Astrocyte (in vitro differentiated cells and primary cell): ENCODE measurements at places on chromosomes 3 and 15.

- peak; percentile 99 for DNase-seq
These were observed 24.1 kb downstream of the SHC4 start for GRCh38 chr15:48939648-48940047.

DNA sequence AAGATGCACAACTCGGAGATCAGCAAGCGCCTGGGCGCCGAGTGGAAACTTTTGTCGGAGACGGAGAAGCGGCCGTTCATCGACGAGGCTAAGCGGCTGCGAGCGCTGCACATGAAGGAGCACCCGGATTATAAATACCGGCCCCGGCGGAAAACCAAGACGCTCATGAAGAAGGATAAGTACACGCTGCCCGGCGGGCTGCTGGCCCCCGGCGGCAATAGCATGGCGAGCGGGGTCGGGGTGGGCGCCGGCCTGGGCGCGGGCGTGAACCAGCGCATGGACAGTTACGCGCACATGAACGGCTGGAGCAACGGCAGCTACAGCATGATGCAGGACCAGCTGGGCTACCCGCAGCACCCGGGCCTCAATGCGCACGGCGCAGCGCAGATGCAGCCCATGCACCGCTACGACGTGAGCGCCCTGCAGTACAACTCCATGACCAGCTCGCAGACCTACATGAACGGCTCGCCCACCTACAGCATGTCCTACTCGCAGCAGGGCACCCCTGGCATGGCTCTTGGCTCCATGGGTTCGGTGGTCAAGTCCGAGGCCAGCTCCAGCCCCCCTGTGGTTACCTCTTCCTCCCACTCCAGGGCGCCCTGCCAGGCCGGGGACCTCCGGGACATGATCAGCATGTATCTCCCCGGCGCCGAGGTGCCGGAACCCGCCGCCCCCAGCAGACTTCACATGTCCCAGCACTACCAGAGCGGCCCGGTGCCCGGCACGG is 991 bp downstream of the SOX2 start:
- peak; percentile 64 for DNase-seq

- DNase-seq = peak; percentile 98
These were observed 50.6 kb downstream of the SLC6A6 start for GRCh38 chr3:14452740-14453710.

DNA sequence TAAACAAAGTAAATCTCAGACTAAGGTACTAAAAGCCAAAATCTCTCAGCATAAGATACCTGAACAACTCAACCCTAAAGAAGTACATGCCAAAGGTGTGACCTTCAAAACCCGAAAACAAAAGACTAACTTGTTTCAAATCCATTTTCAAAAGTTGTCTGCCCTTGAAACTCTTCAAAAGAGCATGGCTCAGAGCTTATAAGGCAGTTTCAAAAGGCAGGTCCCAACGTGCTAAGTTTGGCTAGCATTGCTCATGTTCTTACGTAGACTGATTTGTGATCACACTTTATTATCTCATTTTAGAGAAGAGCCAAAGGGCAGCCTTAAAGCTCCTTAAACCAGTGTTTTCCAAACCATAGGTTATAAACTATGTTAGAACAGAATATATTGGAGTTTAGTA is 112.2 kb downstream of the FEZF2 start:
- DNase-seq = no peak

- DNase-seq = no peak
These were observed 63.8 kb upstream of the EPHB3 start for GRCh38 chr3:184497804-184498203.
